Right renal pelvis (tissue), 4 donors: ENCODE measurements at places on chromosomes 2 and 18.

- no peak for DNase-seq
Observed at GRCh38 chr2:67522148-67522547, 125.0 kb downstream of the ETAA1 start.

GRCh38 chr2:26569216-26570082, 71.7 kb downstream of the CIB4 start:
- no peak for DNase-seq

GRCh38 chr2:237517163-237517562, 30.1 kb downstream of the MLPH start:
- no peak for DNase-seq

DNA sequence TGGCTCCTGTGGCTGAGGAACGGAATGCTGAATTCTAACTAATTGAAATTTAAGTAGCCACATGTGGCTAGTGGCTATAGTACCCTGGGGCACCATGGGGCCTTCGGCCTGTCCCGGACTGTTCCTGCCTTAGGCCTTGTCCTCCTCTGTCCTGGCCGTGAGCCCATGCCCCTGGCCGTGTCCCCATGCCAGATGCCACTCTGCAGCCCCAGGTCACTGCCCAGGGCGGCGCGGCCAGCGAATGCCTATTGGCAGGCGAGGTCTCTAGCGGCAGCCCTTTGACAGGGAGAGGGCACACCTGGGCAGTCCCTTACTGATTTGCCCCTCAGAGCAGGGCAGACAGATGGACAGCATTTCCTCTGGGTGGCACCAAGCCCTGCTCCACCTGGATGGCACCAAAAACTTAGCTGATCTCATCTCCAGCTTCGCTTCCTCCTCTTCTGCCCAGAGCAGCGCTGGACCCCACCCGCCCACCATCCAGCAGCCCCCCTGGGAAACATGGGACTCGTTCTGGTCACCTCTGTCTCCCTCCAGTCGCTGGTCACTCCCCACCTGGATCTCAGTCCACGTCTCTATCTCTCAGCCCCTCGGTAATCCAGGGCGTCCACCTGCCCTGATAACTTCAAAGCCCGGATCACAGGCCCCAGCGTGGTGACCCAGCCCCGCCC, 1.1 kb upstream of the DGKD start:
- no peak for DNase-seq

DNA sequence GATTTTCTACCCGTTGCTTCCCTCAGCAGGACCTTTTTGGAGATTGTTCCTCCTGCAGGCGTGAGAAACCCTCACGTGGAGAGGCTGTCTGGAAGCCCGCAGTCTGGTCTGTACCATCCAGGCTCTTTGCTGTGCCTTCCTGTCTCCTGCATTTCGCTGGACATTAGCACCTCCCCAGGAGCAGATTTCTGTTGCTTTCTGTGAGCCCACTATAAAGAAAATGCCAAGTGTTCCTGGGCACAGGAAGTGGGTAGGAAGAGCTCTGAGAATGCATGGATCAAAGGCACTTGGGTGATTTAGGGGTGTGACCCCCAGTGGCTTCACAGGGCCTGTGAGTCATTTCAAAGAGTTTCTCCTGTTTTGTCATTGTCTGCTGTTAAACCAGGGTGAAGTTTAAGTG, 27.3 kb downstream of the SPTBN1 start:
- no peak for DNase-seq

DNA sequence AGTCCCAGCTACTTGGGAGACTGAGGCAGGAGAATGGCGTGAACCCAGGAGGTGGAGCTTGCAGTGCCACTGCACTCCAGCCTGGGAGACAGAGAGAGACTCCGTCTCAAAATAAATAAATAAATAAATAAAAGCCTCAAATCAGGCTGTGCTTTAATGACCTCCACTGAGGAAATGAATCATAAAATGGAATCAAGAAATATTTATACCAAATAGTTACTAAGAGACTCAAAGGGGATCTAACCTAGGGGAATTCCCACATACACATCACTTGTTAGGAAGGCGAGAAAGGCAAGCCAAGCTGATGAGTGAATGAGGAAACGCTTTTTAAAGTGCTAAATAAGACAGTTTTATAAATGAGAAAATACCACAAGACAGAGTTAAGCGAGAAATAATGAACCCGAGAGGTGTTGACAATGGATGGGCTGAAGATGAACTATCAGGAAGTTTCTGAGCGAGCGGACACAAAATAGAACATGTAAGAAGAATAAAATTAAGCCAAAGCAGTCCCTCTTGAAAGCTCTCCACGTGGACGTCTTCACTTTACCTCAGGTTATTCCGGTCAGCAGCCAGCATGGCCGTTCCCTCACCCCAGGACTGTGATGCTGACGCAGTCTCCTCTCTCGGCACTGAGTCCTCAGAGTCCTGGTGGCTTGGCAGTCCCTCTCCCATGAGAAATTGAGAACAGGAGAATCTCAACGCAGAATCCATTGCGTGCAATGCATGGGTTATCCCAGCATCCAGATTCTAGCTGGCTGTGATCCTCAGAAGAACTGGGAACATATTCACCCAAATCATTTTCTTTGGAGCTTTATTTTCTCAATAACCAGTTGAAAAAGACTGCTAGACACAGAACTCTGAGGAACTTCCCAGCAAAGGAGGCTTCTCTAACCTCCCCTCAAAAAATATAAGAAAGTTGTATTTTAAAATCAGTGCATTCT, 22.3 kb downstream of the PXDN start:
- no peak for DNase-seq

GRCh38 chr18:21181766-21182165, 60.3 kb upstream of the GREB1L start:
- no peak for DNase-seq

- DNase-seq: no peak
Observed at GRCh38 chr18:519019-519879, 18.7 kb upstream of the COLEC12 start.

- no peak for DNase-seq
Observed at GRCh38 chr2:187461294-187462261, 13.5 kb upstream of the CALCRL start.

DNA sequence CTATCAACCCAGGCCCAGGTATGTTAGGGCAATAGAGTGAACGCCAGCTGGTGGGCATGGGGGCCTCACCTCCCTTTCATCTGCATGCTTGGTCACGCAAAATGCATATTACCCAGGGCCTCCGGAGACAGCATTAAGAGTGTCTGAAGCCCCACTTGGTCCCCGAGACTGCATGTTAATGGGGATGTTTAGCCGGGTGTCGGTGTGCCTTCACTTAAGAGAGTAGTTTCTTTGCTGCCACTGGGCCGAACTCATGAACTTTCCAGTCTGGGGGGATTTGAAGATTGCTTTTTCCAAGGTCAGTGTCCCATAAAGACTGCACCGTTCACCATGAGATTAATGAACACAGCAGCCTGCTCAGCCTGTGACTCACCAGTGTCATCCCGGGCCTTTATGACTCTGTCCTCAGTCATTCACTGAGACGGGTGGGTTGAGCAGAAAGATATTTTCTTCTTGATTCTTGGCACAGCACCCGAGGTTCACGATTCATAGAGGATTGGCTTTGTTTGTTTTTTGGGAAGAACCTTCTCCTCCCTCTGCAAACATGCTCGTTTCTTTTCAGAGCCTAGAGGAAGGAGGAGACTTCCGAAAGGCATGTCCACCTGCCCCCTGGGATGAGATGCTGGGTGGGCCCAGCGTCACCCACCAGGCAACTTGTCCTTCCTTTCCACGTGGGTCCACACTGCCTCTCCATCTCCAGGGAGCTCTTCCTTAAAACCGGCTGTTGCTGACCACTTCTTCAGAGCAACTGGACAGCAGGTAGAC, 199.1 kb downstream of the GLI2 start:
- DNase-seq: no peak

- no peak for DNase-seq
Observed at GRCh38 chr2:138536740-138537139, 35.2 kb downstream of the SPOPL start.

GRCh38 chr2:8558096-8558495, 123.8 kb upstream of the ID2 start:
- no peak for DNase-seq

- DNase-seq: no peak
Observed at GRCh38 chr2:11379558-11379957, 35.1 kb upstream of the ROCK2 start.

DNA sequence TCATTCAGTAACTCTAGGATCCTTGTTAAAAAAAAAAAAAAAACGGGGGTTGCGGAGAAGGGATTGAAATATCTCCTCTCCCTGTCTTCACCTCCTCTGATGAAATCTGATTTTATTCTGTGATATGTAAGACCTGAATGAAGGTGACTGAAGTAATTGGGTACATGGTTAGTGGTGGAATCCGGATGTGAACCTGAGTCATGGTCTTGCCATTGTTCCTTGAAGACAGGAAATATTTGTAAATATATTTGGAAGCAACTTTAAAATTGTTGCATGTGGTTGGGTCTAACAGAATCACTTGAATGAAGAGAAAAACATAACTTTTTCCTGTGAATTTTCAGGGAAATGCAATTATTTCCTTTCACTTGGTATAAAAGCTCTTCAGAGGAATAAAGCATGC, 3.0 kb upstream of the IL1A start:
- no peak for DNase-seq

DNA sequence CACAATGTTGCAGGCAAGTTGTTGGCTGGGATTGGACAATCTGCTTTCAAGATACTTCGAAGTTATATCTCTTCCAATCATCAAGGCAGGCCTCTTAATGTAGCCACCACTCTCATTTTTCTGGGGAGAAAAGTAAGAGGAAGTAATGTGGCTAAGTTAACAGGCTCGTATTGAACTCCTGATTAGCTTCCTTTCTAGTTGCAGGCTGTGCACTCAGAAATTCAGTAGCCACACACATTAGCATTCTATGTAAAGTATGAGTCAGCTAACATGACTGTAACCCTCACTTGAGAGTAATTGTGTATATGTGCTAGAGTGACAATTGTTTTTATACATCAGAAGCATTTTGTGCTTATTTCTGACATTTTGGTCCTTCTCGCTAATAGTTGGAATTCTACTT, 3.3 kb downstream of the TWSG1 start:
- no peak for DNase-seq

- no peak for DNase-seq
Observed at GRCh38 chr2:147500229-147500628, 344.6 kb upstream of the ACVR2A start.

- no peak for DNase-seq
Observed at GRCh38 chr18:55781481-55781957, 193.5 kb upstream of the TCF4 start.

GRCh38 chr2:17539611-17540092, 844 bp upstream of the VSNL1 start:
- no peak for DNase-seq

DNA sequence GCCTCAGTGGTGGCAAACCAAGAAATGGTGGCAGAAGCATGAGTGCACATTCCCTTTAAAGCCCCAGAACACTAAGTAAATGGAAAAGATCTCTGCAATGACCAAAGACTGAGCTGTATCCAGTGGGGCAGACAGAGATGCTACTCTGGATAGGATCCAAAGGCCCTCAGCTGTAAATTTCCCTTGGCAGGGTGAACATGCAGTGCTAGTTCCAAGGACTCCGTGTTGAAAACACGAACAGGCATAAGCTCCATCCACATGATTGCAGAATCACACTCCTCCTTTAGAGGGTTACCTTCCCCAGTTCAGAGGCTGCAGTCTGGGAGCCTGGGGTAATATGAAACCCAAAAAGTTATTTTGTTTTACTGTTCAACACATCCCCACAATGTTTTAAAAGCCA, 98.6 kb upstream of the KLF7 start:
- no peak for DNase-seq

DNA sequence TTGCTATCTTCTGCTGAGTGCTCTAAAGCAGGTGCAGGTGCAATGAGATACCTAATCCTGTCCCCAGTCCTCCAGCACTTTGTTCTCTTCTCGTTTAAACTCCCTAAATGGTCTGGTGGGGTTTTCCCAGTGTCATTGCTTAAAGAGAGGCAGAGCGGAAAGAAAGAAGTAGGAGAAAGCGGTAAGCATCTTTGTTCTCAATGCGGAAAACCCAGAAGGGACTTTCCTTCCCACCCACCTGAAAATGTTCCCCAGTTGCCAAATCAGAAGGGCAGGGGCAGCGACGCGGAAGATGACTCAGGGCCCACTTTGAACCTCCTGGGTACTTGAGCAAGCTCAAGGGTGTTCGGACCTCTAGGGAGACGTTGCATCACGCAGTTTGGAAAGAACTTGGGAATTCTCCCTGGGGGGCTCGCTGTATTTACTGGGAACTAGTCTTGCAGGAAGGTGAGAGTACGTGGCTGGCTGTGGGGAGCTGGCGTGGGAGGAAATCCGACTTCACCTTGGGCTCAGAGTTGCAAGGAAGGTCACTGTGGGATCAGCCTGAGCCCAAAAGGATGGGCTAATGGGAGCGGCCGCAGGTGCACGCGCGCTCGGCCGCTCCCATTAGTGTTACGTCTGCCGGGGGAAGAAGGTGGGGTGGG, 589 bp upstream of the SGPP2 start:
- no peak for DNase-seq

DNA sequence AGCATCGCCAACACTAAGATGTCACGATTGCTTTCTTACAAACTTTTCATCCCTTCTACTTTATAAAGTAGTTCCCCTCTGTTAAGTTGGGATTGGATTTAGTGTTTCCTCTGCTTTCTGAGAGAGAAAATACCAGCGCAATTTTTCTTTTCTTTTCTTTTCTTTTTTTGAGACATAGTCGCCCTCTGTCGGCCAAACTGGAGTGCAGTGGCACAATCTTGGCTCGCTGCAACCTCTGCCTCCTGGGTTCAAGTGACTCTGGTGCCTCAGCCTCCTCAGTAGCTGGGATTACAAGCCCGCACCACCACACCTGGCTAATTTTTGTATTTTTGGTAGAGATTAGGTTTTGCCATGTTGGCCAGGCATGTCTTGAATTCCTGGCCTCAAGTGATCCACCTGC, 9.0 kb downstream of the RELCH start:
- no peak for DNase-seq

DNA sequence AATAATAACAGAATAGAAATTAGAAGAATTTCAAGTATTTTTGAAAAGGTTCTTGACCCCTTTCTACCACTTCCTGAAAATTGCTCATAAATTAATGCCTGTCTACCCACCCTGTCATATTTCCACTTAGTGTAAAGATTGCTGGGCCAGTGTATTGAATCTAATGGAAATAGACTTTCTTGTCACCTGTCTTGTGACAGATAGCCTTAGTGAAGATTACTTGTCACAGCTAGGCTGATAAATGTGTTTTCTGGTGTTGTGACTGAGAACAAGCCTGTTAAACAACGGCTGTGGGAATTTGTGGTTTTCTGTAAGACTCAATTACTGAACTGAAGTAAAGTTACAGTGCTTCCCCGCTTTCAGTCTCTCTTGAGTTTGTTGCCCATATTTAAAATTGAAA, 37.0 kb downstream of the PIK3C3 start:
- DNase-seq: no peak

GRCh38 chr18:316393-316792, 48.5 kb upstream of the THOC1 start:
- DNase-seq: no peak

GRCh38 chr2:193793914-193794313, 1599.2 kb upstream of the TMEFF2 start:
- no peak for DNase-seq

DNA sequence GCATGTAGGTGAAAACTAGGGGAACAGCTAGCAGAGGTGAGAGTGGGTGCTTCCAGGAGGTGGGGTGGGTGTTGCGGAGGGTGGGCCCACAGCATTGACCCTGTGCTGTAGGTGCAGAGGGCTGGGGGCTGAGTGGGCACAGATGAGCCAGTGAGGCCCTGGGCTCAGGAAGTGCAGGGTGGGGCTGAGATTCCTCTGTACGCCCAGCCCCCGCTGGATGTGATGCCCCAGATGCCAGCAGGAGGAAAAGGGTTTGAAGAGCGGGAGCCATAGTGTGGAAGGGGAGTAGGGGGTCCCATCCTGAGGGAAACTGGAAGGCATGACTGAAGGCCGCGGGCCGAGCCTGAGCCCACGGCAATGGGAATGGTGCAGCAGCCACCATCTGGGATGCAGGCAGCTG, 14.1 kb upstream of the OTOS start:
- DNase-seq: no peak

- no peak for DNase-seq
Observed at GRCh38 chr2:85405201-85406059, 4.7 kb downstream of the CAPG start.
